ENCODE measurements at places on chromosomes 3 and 15.
A peak's percentile ranks its signal among the peaks of the same experiment; 100 is the strongest.

DNA sequence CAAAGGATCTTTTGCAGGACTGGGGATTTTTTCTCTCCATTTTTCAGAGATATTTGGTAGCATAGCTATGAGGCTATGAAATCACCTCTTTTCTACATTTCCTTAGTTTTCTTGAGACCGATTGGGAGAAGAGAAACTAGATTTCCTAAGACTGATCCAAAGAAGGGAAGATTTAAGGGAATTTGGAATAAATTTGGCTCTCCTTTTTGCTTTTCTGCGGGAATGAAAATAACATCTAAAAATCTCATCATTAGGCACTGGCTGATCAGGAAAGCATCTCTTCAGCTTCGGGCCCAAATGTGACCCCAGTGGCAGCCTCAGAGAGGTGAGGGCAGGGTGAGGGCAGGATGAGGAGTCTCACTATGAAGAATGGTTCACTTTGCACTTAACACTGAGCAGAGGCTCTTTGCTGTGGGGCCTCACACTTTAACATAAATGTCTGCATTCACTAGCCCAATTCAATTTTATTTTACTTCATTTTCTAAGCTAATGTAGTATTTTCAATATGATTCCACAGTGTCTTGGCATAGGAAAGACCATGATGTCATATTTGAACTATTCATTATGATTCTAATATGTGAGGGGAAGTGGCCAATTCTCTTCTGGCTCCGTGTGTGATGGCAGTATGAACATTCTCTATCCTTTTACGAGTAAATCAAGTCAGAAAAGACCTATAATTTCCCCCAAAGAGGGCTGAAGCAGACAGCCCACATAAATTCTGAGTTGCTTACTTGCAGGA is 193.2 kb downstream of the MEX3B start:
- DNase-seq: no peak

- peak; percentile 80 for DNase-seq
Measured at GRCh38 chr3:126357295-126358037, at the start of gene KLF15. TSS of gene KLF15 (minus strand) at chr3:126357408. CDS start at chr3:126352922, 4,486 bp downstream.

GRCh38 chr3:132781922-132782321 is 59.7 kb upstream of the NPHP3 start:
- no peak for DNase-seq

DNA sequence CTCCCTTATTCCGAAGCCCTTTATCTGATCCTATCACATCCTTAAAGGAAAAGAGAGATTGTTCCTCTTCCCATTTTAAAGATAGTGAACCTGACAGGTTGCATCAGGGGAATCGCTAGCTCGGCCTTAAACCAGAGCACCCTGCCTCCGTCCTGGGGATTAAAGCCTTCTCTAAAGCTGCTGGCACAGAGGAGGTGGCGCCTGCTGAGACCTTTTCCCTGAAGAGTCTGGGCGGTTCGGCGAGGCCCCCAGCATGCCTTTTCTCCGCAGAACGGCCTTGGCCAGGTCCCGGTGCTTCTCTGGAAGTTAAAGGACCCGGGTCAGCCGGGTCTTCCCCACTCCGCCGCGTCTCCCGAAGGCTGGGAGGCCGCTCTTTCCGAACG is 593 bp downstream of the FAM219B start:
- peak; percentile 17 for DNase-seq

GRCh38 chr3:145519398-145520047 is 641.5 kb downstream of the PLOD2 start:
- DNase-seq: no peak

DNA sequence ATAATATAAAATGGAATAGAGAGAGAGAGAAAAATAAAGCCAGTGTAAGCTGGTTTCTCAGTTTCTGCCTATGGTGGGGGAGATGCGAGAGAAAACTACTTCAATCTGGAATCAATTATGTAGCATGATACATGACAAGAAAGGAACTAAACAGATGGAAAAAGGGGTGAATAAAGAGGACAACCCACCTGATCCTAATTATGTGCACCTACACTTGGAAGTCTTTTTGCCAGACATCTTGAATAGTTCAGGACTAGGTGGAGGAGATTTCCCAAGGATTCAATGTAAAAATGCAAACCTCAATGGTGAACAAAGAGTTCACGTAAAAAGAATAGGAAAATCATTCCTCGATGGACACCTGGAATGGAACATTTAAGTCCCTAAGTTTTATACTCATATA is 524.4 kb upstream of the RGMA start:
- no peak for DNase-seq

- DNase-seq: no peak
Measured at GRCh38 chr3:42012383-42012934, 50.6 kb upstream of the ULK4 start.

- DNase-seq: no peak
Measured at GRCh38 chr3:42129014-42129953, 38.1 kb downstream of the TRAK1 start.

DNA sequence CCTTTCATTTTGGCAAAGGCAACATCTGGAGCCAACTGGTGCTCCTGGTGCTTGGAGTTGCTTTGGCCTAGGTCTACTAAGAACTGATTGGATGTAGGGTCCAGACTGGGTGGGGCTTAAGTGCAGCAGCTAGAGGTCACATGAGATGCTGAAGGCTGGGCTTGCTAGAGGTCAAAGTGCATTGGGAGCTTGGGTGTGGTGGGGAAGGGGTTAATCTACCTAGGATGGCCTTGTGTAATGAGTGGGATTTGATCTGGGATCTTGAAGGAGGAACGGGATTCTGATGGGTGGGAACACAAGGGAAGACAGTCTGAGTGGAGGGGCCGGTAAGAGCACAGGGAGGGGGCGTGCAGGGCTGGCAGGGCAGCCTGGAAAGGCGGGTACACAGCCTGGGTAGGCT is 125.5 kb downstream of the RAB11A start:
- no peak for DNase-seq

GRCh38 chr15:66822114-66822513 is 120.1 kb downstream of the SMAD6 start:
- no peak for DNase-seq

- DNase-seq: no peak
Measured at GRCh38 chr3:179038216-179038898, 33.3 kb downstream of the ZMAT3 start.

- DNase-seq: no peak
Measured at GRCh38 chr3:126984391-126985131, 1.6 kb downstream of the PLXNA1 start.

GRCh38 chr3:14703128-14703750 is 28.3 kb downstream of the C3orf20 start:
- no peak for DNase-seq

DNA sequence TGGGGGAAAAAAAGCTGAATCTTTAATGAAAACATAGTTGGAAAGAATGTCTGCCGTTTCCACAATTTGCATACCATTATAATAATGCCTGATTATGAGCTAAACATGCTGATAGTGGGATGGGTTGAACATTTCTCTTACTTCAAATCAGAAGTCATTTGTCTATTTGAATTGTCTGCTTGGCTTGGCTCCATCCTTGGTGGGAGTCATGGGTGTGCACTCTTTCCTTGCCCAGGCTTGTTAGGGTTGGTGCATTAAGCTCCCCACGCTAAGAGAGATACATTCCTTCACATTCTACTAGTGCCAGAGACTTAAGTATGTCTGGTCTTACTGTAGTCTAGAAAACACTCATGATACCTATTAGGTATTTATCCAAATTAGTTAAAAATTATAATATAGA is 121.4 kb upstream of the RARB start:
- DNase-seq: no peak

DNA sequence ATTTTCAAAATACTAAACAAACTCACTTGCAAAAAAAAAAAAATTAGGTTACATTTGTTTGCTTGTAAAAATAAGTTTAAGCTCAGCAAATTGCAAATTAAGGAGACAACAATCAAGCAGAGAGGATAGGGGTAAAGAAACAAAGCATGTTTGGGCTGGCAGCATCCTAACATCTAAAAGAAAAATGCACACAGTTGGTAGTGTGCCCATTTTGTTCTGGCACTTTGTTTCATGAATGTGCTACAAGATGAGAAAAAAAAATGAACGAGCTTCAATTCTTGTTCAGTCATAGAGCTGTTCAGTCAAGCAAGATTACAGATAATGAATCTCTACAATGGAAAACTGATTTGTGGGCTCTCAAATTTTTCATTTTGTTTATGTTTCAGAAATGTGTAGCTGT is 17.7 kb upstream of the ZBBX start:
- DNase-seq: no peak

- peak; percentile 15 for DNase-seq
Measured at GRCh38 chr3:17144665-17144993, 259.9 kb downstream of the PLCL2 start.

- DNase-seq: no peak
Measured at GRCh38 chr3:151265866-151266265, 12.5 kb downstream of the P2RY14 start.
